Sigmoid colon (tissue), 7 donors: ENCODE measurements at places on chromosomes 2 and 18.

DNA sequence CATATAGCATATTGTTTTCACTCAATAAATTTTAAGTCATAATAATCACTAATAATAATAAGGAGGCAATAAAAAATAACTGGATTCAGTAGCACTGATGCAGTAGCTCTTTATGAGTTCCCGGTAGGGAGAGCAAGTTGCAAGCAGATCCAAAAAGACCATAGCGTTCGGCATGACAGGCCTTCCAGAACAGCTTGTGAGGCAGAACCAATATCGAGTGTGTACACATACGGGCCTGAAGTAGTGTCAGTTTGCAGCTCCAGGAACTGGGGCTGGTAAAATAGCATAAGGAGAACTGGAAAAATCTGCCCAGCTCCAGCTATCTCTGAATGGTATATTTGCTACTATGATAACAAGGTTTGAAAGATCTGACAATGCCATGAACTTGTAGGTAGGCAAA, 1607.8 kb upstream of the PIK3C3 start:
- DNase-seq = no peak

DNA sequence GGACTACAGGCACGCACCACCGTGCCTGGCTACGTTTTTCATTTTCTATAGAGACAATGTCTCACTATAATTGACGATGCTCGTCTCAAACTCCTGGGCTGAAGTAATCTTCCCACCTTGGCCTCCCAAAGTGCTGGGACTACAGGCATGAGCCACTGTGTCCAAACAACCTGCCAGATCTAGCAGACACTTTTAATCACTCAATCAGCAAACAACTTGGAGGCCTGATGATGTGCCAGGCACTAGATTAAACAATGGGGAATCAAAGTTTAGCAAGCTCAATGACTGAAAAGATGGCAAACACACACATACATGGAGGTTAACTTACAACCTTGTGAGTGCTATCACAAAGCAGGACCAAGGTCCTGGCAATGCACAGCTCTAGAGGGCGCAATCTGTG, 29.8 kb upstream of the RMP24 start:
- DNase-seq = no peak

GRCh38 chr2:203869223-203870042, 1.9 kb downstream of the CTLA4 start:
- DNase-seq = no peak

GRCh38 chr2:231422056-231422455, 26.5 kb downstream of the B3GNT7 start:
- no peak for DNase-seq

- no peak for DNase-seq
Measured at GRCh38 chr2:230128623-230129342, 60.1 kb upstream of the SLC16A14 start.

DNA sequence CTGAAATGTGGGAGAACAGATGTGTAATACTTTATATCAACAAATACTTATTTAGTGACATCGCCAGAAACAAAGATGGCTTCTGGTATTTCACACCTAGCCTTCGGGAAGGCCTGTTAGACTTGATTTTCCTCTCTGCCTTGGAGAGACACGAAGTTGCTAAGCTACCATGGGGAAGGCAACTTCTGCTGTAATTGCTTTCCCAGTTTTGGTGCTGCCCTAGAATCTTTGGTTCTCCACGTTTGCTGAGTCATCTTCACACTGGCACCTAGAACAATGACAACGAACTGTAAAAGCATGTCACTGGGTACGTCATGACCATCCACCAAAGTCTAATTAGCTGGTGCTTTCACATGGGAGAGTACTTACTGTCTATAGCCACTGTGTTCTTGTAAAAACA, 58.7 kb upstream of the ACTR3 start:
- DNase-seq = no peak

DNA sequence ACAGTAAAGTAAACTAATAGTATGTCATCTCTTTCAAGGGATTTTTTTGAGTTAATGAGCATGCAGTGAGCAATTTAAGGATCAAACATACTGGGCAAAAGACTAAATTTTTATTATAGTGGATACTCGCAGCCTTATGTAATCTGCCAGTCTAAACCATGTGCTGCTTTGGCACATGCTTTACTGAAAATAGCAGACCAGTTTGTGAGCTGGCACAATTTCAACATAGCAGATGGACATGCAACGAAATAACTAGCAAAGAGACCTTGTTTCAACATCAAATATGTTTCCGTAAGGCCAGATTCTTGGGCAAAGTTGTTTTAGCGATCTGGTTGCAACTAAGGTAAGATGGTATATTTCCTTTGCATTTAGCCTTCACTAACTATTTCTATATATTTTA, 807.3 kb downstream of the NR4A2 start:
- no peak for DNase-seq

DNA sequence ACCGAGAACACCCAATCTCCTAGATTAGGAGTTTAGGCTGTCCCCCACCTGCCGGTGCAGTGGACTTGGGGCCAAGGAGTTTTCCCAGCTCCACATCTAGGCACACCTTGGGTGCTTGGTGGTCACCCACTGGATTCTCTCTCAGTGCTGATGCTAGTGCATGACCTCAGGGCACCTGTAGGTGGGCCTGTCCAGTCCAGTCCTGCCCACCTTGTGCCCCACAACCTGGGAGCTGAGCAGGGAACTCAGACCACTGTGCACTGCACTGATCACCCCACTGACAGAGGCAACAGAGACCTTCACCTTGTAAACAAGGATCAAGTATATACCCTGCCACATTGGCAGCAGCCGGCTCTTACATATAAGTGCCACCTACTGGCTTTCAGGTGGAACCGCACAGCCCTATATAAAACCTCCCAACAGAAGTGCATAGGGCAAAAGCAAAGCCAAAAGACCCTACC, 12.7 kb upstream of the CDH19 start:
- DNase-seq = no peak

DNA sequence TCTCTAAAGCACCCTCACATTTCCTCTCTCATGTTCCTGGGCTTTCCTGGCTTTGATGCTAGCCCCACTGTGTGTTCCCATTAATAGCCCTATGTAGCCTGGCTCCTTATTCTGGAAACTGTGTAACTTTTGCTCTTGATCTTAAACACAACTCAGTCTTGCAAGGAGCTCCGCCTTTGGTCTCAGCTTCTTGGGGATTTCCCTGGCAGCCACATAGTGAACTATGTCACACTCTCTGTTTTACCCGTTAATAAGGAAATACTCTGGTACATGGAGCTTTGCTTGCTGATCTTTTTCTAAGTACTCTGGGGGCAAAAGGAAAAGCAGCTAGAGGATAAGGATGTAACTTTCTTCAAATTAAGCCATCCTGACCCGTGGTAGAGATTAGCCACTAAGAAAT, 259.3 kb downstream of the NEDD4L start:
- no peak for DNase-seq
